ENCODE measurements at places on chromosomes 1 and 21.

DNA sequence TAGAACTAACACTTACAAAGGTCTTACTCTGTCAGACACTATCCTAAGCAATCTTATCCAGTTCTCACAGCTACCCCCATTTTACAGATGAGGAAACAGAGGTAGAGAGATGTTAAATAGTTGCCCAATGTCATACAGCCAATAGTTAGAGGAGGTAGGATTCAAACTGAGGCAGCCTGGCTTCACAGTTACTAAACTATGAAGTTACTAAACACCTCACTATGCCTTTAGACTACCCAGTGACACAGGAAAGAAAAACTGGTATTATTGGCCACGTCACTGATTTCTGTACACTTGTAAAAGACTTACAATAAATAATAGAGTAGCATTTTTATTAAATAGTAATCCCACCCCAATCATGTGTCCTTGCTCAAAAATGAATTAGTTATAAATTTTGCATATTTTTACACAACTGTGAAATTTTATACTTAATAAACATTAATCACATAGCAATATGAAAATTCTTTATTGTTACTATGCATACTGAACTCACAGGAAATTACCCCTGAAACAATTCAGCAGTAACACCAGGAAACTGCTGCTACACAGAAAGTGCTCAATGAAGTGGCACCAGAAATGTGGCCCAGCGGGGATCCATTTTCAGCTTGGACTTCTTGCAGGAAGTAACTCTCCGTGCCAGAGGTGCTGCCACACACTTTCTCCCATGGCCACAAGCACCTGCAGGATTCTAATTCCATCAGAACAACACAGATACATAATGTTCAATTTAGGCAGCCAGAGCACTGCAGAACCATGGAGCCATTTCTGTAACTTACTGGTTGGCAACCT lies 69.4 kb downstream of the VAV3 start:
- DNase-seq = no peak

DNA sequence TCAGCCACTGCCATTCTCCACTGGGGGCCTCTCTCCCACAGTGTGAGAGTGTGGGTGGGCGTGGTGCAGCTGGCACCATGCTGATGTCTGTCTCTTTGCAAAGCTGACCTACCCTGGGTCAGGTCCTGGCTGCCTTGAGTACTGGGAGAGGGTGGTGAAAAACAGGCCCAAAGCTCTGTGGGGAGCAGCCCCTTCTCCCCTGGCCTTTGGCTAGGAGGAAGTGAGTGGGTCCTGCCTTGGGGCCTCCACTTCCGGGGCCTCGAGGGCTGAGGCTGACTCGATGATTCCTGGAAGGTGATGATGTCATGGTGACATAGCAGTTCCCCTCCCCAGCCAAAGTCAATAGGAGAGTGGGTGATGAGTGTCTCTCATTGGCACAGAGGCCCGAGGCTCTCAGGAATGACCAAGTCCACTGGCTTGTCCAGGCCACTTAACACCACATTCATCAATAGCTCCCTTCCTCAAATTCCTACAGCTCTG lies 53.0 kb downstream of the IER5 start:
- DNase-seq = no peak

DNA sequence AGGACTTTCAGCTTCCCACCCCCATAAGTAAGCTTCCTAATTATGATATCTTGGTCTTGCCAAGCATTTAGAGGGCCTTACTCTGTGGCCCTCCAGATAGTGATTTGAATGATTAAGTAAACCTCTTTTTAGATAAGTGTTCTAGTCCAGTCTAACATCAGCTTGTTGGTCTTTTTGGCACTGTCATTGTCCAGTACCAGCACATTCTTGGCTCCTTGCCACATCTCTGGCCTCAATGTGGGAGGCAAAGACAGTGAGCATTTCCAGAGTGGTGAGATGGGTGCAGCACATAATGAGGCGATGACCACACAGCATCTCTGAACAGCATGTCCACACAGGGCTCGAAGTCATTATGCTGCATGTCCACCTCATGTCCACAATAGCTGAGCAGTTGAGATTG lies 6.1 kb downstream of the CAPZA1 start:
- no peak for DNase-seq

DNA sequence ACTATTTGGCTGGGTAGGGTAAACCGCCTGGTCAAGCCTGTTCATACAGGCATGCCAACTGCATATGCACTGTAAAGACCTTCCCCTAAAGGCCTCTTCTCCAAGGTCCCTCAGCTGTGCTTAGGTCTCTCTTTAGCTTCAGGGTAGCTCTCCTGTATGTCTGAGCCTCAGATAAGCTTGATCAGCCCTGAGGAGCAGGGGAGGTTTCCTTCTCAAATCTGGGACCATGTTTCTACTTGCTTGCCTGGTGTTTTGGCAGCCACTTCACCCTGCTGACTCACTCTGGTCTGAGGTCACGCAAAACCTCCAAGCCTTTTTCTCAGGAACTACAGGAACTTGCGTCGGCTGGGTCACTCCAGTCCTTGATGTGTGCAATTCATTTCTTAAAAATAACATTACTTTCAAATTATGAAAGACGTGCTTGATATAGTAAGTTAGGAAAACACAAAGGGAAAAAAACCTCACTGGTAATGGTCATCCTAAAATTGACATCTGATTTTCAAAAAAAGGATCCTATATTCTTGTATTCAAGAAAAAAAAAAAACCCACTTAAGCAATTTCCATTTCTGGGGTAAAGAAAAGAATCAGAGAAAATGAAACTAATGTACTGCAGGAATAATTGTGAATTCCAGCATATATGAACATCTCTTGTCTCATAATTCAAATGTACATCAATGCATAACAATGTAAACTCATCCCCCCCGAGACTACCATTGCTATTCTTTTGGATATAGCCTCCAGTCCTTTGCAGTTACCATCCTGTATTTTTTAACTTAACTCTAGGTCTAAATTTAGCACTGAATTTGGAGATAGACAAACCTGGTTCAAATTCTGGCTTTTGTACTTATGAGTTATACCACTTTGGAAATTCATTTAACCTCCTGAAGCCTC lies 24.8 kb upstream of the RNF19B start:
- DNase-seq = no peak

- no peak for DNase-seq
Observed at GRCh38 chr1:163036671-163037070, 32.5 kb upstream of the RGS4 start.

- peak; percentile 33 for DNase-seq
Observed at GRCh38 chr1:233082778-233083550, 132.6 kb downstream of the NTPCR start.

GRCh38 chr1:51629918-51630317 lies 13.0 kb downstream of the OSBPL9 start:
- no peak for DNase-seq

DNA sequence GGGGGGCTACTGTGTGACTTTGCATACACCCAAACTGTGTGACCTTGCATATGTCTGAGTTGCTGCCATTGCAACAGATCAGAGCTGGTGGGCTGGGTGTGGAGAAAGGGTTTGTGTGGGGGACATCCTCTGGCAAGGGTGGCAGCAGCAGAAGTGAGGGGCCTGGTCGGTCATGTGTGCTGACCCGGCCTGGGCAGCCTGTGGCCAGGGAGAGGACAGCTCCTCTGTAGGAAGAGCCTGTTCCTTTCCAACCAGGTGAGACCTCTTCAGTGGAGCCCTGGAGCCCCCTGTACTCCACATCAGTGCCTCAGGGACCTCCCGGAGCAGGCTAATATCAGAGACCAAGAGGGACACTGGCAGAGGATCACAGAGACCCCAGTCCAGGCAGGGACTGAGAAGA lies 8.3 kb downstream of the PCSK9 start:
- DNase-seq = no peak

- DNase-seq = no peak
Observed at GRCh38 chr1:242128951-242129502, 130.1 kb upstream of the MAP1LC3C start.

DNA sequence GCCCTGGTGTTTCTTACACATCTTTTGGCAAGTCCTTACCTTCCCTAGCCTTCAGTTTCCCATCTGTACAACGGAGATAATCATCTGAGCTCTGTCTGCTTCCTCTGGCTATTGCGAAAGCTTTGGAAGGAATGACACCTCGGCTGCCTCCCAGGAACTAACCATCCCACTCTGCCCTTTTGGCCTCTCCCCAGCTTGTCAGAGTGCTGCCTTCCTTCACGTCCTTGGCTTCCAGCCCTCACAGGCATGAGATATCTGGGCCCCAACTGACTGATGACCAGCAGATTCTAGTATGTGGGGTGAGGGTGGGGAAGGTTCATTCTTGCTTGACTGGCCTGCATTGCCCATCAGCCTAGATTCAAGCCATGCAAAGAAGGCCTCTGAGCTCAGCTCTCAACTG lies 253.1 kb upstream of the FGGY start:
- DNase-seq = no peak

DNA sequence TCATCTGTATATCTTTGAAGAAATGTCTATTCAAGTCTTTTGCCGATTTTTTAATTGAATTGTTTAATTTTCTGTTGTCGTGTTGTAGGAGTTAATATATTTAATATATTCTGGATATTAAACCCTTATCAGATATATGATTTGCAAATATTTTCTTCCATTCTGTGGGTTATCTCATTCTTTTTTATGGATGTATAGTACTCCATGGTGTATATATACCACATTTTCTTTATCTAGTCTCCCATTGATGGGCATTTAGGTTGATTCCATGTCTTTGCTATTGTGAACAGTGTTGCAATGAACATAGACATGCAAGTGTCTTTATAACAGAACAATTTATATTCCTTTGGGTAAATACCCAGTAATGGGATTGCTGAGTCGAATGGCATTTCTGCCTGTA lies 100.3 kb upstream of the DMRTA2 start:
- DNase-seq = no peak

DNA sequence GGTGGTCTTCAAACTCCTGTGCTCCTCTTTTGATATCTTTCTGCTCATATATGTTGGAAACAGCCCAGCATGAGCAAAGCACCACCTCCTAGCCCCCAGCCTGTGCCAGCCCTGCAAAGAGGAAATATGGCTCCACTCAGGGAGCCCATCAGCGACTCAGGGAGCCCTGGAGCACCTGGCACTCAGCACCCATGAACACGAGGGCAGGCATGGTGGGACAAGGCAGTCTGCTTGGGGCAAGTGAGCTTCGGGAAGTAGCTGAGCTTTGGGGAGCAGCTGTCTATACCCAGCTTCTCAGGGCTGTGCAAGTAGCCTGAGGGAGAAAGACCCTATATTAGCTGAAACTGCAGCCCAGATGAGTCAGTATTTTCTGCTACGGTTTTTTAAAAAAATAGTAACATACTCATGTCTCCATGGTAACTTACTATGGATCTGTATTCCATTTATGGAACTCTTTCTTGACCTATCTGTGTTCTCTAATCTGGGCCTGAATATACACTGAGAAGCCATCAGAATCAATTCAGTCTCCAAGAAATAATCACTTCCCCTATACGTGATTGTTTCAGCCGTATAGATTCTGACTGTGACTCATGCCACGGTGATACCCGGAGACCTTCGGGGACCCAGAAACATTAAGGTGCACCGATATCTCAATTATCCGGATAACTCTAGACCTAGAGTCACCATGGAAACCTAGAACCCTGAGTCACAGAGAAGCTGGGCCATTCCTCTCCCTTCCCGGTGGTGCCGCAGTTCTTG lies 1.5 kb upstream of the ETS2 start:
- no peak for DNase-seq

DNA sequence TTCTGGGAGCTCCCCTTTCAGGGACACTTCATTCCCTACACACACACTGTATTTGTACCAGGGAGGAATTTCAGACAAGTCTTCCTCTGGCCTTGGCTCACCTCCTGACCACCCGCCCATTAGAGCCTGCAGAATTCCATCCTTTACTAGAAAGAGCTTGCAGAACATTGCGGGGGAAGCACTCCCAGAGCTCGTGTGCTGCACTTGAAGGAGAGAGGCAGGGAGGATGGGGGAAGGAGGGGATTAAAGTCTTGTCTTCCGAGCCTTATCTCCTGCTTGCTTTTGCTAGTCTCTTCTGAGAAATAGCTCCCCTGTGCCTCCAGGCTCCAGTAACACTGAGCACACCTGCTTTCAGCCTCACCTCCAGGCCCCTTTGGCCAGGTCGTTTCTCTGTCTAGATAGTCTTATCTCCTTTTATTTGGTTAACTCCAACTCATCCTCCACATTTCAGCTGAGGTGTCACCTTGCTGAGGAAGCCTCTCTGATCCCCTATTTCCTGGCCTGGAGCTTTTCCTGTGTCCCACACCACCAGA lies 62.0 kb downstream of the PCNX2 start:
- no peak for DNase-seq

- no peak for DNase-seq
Observed at GRCh38 chr1:199184180-199184579, 545.3 kb downstream of the PTPRC start.

- DNase-seq = no peak
Observed at GRCh38 chr1:180369061-180369460, 133.3 kb downstream of the ACBD6 start.

- DNase-seq = no peak
Observed at GRCh38 chr1:44519035-44519676, 114.1 kb downstream of the RNF220 start.

- DNase-seq = peak; percentile 27
Observed at GRCh38 chr1:100955322-100955721, 59.4 kb downstream of the SLC30A7 start.

GRCh38 chr1:48678710-48679505 lies 97.8 kb downstream of the BEND5 start:
- DNase-seq = no peak

GRCh38 chr1:109508873-109509175 lies 703 bp downstream of the AMIGO1 start:
- no peak for DNase-seq

- no peak for DNase-seq
Observed at GRCh38 chr1:167881069-167881468, 32.9 kb downstream of the ADCY10 start.

GRCh38 chr1:203271018-203271743 lies 34.1 kb upstream of the BTG2 start:
- no peak for DNase-seq

GRCh38 chr1:203544978-203545816 lies 51.2 kb downstream of the OPTC start:
- no peak for DNase-seq

- DNase-seq = peak; percentile 27
Observed at GRCh38 chr1:177770096-177770495, 199.8 kb downstream of the SEC16B start.

DNA sequence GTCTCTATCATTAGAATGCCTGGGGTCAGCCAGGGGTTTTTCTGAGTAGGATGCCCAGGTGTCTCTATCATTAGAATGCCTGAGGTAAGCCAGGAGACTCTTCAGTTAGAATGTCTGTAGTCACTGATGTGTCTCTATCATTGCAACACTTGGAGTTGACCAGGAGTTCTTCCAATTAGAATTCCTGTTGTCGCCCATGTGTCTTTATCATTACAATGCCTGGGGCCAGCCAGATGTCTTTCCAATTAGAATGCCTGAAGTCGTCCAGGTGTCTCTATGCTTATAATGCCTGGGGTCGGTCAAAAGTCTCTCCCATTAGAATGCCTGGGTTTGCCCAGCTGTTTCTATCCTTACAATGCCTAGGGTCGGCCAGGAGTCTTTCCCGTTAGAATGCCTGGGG lies 55.8 kb downstream of the RNF187 start:
- no peak for DNase-seq

GRCh38 chr1:44624268-44624901 lies 49.9 kb downstream of the TMEM53 start:
- DNase-seq = no peak
